Activated CD4-positive, CD25-positive, alpha-beta regulatory T cell (primary cell): ENCODE measurements at places on chromosomes 16 and 17.

- no peak for DNase-seq
Measured at GRCh38 chr17:57556320-57556719, 188.8 kb downstream of the CCDC182 start.

DNA sequence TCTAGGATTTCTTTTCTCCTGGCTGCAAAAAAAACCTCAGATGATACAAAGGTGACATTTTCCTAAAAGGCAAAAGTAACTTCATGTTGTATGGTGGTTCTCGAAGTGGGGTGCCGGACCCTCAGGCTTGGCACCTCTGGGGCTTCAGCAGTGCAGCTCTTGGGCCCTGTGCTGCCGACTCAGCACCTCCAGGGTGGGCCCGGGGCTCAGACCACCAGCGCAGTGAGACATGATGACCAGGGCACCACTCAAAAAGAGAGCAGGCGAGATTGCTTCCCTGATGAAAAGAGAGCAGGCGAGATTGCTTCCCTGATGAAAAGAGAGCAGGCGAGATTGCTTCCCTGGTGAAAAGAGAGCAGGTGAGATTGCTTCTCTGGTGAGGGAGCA lies 98.7 kb upstream of the ZNF750 start:
- DNase-seq: no peak

DNA sequence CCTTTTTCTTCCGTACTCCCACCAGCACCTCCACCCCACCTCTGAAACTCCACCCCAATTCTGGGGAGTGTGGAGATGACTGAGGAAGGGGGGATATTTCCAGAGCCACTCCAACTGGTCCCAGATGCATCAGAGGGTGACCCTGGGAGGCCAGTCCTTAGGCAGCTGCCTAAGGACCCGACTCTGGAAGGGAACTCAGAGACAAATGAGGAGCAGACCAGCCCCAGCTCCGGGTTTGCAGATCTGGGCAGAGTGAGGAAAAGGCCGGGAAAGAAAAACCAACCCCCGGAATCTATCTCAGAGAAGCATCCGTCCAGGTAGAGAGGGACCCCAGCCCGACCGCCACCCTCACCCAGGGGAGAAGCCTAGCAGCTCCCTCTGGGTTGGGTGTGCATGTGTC lies 41.5 kb downstream of the SOCS3 start:
- DNase-seq: no peak

DNA sequence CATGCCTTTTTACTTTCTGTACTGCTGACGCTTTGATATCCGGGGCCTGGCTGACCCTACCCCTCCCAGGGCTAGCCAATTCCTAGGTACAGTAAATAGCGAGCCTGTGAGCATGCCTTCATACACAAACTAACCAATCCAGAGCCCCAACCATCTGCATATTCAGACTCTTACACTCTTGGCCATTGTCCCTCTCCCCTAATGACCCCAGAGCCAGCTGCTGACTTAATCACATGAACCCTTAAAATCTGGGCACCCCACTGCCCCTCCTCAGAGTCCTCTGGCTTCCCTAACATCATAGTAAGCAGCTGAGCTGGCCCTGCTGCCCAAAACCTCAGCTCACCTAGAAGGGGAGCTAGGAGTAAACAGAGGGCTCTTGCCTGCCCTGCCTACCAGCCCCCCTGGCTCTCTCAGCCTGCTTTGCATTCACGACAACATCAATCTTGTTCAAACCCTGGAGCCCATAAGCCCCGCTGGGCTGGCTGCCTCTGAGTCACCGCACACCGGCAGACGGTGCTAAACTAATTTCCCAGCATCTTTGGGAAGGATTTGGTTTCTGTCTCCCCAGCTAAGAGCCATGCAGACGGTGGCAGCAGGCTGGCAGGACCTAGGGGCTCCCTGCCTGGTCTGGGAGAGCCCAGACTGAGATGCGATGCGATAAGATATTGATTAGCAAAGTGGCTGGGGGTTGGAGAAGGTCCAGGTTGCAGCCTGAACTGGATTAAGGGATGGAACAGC lies 63.2 kb downstream of the CLEC19A start:
- no peak for DNase-seq

- no peak for DNase-seq
Measured at GRCh38 chr17:41002814-41003213, 3.1 kb upstream of the KRTAP3-2 start.

GRCh38 chr17:50149417-50150353 lies 792 bp downstream of the PPP1R9B start:
- no peak for DNase-seq

DNA sequence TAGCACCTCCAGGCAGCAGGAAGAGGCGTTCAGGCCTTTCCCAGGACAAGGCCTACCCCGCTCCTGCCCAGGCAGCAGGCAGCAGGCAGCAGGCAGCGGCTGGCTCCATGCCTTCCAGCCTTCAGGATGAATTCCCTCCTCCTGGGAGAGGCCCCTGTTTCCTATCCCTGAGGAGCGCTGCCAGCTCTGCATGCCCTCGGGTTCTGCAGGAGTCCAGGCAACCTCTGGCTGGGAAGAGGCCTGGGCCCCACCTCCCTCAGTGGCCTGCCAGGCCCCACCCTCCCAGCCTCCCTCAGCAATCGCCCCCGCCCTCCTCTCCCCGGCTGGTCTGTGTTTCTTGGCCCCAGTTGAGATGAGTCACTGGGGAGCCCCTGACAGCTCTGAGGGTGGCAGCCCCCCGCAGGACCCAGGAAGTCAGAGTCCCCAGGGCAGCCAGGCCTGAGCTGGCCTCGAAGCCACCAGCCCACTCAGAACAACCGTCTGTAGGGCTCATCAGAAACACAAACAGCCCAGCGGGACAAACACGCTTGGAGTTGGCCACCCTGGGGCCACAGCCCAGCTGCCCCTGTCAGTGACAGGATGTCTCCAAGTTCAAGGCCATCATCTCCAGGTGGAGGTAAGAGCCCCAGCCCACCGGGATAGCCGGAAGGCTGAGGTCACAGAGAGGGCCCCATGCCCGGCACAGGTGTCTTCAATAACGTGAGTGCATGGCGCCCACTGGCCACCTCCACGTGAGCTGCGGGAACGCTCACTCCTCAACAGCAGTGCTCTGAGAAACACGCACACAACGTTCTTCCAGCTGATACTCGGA lies 39.5 kb upstream of the CIBAR2 start:
- DNase-seq: no peak

DNA sequence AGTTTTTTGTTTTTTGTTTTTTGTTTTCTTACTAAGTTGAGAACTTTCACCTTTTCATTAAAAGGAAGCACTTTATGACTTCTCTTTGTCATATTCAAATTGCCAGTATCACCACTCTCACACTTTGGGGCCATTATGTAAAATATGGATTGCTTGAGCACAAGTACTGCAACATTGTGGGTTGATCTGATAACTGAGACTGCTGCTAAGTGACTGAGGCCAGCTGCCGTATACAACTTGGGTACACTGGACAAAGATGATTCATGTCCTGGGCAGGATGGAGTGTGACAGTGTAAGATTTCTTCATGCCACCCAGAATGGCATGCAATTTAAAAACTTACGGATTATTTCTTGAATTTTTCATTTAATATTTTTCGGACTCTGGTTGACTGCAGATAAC lies 7.8 kb downstream of the TTC19 start:
- no peak for DNase-seq

GRCh38 chr17:38550661-38551060 lies 55.1 kb downstream of the SRCIN1 start:
- no peak for DNase-seq

DNA sequence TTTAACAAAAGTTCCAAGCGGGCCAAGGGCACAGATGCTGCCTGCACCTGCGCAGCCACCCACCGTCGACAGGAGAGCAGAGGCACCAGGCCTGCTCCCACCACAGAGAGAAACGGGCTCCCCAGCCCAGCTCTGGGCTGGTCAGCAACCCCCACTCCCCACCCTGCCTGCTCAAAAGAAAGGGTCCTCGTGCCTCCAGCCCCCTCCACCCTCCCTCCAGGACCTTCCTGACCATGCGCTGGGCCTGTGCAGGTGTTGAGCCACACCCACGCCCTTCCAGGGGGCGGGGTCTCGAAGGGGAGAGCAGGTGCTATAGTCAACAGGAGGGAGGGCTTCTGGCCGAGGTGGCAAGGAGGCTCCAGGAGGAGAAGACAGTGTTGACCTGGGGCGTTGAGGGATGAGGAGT lies 25.3 kb downstream of the ZNF778 start:
- no peak for DNase-seq

GRCh38 chr16:66292241-66292935 lies 74.1 kb upstream of the CDH5 start:
- DNase-seq: no peak

DNA sequence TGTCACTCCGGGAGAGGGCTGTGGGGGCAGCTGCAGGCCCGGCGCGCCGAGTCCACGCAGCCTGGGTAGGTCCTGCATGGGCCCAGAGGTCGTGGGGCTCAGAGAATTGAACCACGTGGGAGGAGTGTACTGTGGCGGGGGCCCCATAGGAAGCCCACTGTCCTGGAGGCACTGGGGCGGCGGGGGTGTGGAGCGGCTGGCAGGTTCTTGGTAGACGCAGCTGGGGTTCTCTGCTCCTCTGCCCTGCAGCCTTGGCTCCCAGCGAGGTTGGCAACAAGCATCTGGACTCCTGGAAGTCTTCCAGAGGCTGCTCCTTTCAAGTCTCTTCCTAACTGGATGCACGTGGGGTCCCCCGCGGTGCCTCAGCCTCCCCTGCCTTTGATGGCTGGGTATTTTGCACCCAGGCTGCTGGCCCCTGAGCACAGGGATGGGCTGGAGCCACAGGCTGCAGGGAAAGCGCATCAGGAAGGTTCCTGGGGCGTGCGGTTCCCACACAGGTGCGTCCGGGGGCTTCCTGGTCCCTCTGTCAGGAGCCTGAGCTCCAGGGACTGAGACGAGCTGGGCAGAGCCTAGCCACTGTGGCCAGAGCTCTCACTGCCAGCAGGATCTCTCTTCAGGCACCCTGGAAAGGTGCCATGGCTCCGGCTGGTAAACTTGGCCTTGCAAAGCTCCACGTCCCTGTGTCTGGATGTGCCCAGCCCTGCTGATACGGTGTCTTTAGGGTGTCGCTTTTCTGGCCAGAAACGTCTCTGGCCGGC lies 9.3 kb downstream of the KCTD5 start:
- no peak for DNase-seq

DNA sequence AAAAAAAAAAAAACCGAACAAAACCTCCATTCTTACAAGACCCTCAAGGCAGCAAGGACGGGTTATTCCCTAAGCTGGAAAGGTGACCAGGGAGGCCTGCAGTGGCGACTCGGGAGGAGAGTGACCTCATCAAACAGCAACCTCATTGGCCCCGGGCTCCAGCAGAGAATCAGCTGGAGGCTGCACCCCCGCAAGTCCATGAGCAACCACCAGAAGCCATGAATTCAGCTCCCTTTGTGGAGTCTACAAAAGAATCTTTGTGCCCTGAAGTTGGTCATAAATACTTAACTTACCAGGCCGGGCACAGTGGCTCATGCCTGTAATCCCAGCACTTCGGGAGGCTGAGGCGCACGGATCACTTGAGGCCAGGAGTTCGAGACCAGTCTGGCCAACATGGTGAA lies 80.9 kb upstream of the CREBBP start:
- DNase-seq: no peak
